Activated CD4-positive, alpha-beta T cell treated with anti-CD3 and anti-CD28 coated beads, Interleukin-2, amount 10 ng/mL, durations not matched to agents 7 days and 5 days (primary cell): ENCODE measurements at places on chromosomes 4 and X.

- DNase-seq: no peak
Measured at GRCh38 chr4:179692222-179692621, 2250.0 kb upstream of the AGA start.

GRCh38 chrX:9670136-9670814 is 95.4 kb downstream of the GPR143 start:
- DNase-seq: no peak

DNA sequence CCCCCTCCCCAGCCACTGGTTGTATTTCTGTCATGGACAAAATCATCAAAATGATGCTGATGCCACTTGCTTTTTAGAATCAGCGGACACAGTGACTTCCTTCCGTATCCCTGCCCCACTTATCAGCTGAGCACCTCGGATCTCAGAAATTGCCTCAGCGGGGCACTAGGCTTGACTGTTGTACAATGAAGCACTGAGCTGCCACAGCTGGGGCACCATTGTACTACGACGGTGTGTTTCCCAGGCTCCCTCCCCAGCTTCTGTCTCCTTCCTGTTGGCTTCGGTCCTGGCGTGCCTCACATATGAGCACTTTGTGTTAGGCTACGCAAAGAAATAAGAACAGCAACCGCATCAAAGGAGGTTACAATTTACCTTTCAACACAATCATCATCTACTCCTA is 82.4 kb downstream of the F11 start:
- no peak for DNase-seq

GRCh38 chr4:8182858-8183725 is 16.0 kb upstream of the SH3TC1 start:
- no peak for DNase-seq

DNA sequence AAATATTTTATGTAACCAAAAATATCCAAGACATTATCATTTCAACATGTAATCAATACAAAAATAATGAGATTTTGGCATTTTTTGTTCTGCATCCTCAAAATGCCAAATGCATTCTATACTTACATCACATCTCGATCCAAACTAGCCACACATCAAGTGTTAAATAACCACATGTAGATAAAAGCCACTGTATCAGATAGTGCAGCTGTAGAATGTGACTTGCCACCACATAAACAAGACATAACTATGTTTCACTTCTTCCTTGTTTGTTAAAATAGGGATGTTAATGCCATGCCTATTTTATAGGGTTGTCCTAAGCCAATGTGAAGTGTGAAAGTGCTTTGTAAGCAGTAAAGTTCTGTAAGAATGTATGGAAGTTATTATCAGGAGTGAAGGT is 20.9 kb downstream of the INTS6L start:
- no peak for DNase-seq

- no peak for DNase-seq
Measured at GRCh38 chrX:53048169-53049126, at the start of gene GPR173. Gene GPR173, plus strand, starts transcription at chrX:53048789. Its CDS starts 27,833 bp downstream, at chrX:53076622.

DNA sequence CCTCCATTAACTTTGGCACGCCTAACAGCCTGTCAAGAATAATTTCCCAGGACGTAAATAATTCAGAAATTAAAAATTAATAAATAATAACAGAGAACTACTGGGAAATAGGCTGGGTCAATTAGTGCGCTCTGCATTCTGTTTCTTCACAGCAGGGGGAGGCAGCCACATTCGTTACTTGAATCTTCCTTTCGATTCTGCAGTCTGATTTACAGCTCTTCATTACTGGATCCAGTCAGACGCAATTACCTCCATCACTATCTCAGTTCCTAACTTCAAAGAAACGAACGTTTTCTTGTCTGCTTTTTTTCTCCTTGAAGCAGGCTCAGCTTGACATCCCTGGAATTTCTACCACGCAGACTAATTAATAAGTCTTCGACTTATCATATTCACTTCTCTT is 9.0 kb upstream of the RPL34 start:
- no peak for DNase-seq

- DNase-seq: no peak
Measured at GRCh38 chrX:107447642-107448041, 1.8 kb upstream of the FRMPD3 start.

GRCh38 chrX:147846676-147847075 is 65.0 kb upstream of the FMR1 start:
- DNase-seq: no peak

- peak; percentile 76 for DNase-seq
Measured at GRCh38 chrX:24647257-24648058, at the start of gene PCYT1B. Gene PCYT1B, minus strand, starts transcription at chrX:24647347. Its CDS starts 242 bp downstream, at chrX:24647105.

- DNase-seq: no peak
Measured at GRCh38 chr4:118898684-118899138, 10.1 kb downstream of the SYNPO2 start.

DNA sequence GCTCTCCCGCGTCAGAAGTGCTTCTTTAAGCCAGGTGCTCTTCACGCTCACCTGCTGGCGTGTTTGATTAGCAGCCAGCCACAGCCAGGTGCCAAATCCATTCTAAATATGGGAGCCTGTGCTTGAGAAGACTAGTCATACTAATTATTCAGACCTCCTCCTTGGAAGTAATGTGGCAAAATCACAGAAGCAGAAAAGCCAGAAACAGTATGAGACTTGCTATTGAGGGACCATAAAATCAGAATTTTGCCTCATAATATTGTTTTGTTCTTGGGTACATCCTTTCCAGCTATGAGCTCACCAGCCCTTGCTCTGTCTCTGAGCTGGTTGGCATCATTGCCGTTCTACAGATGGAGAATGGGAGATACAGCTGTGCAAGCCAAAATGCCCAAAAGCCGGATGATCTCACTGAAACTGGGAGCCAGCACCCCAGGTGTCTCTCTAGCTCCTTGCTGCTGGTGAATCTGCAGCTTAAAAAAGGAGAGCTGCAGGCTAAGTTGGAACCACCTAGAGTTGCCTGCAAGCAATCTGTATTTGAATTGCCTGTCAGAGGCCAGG is 205.4 kb downstream of the SHROOM3 start:
- DNase-seq: no peak

- no peak for DNase-seq
Measured at GRCh38 chr4:150206265-150206664, 128.0 kb downstream of the DCLK2 start.

- DNase-seq: no peak
Measured at GRCh38 chr4:10629394-10629793, 55.2 kb downstream of the CLNK start.

GRCh38 chrX:23554304-23554703 is 113.0 kb upstream of the PRDX4 start:
- no peak for DNase-seq

GRCh38 chrX:55867181-55867651 is 149.7 kb downstream of the RRAGB start:
- peak; percentile 8 for DNase-seq

- DNase-seq: no peak
Measured at GRCh38 chrX:476724-477075, 90.0 kb upstream of the PPP2R3B start.

GRCh38 chr4:106002994-106003393 is 107.7 kb downstream of the NPNT start:
- no peak for DNase-seq

- no peak for DNase-seq
Measured at GRCh38 chrX:108049649-108050048, 4.8 kb downstream of the VSIG1 start.

GRCh38 chrX:151692825-151693224 is 2.4 kb upstream of the PRRG3 start:
- no peak for DNase-seq

- no peak for DNase-seq
Measured at GRCh38 chrX:57070185-57070984, 51.0 kb downstream of the SPIN2B start.

- DNase-seq: no peak
Measured at GRCh38 chrX:74670028-74670427, 55.6 kb upstream of the RLIM start.

GRCh38 chr4:183834252-183834651 is 70.9 kb upstream of the STOX2 start:
- no peak for DNase-seq

DNA sequence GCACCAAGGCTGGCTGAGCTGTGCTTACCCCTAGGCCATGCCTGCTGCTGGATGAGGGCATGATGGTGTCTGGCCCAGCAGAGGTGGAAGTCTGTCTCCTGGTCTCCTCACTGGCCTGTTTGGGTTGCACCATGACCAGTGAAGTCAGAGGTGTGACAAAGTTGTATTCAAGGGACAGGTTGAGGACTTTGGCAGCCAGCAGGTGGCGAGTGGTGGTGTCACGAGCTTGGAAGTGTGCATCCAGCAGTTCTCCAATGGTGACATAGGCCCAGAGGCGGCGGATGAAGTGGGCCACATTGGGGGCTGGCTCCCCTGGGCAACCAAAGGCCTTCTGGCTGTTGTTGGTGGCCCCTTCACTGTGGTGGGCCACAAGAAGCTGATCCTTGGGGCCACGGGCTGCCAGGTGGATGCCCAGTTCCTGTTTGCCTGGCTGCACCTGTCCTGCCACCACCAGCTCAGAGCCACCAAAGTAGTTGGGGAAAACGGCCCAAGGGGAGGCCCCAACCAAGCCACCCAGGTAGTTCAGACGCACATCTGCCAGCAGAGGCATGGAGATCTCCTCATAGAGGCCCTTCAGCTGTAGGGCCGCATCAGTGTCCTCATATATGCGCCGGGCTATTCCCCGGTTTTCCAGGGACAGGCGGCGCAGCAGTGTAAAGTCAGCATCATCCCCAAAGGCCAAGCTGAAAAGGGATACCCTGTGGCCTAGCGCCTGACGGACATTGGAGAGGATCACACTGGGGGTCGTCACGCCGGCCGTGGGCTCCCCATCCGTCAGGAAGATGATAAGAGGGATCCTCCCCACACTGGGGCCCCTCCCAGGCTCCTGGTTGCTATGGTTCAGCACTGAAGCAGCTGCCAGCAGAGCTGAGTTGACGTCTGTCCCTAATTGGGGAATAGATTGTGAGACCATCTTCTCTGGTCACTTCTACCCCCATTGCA is 39.7 kb downstream of the ITIH6 start:
- DNase-seq: no peak

GRCh38 chrX:48683411-48683982 is at the start of gene WAS:
Gene WAS, plus strand, starts transcription at chrX:48683799. Its CDS starts 55 bp downstream, at chrX:48683854.
- DNase-seq: peak; percentile 61

- DNase-seq: no peak
Measured at GRCh38 chr4:139814323-139815015, 148.8 kb downstream of the MGST2 start.

GRCh38 chr4:3709061-3709845 is 56.9 kb upstream of the ADRA2C start:
- DNase-seq: no peak

GRCh38 chr4:71338846-71339593 is at the start of gene SLC4A4:
Gene SLC4A4, plus strand, starts transcription at chr4:71339020.
- peak; percentile 7 for DNase-seq

GRCh38 chr4:166039822-166040221 is 166.8 kb downstream of the TLL1 start:
- DNase-seq: no peak

DNA sequence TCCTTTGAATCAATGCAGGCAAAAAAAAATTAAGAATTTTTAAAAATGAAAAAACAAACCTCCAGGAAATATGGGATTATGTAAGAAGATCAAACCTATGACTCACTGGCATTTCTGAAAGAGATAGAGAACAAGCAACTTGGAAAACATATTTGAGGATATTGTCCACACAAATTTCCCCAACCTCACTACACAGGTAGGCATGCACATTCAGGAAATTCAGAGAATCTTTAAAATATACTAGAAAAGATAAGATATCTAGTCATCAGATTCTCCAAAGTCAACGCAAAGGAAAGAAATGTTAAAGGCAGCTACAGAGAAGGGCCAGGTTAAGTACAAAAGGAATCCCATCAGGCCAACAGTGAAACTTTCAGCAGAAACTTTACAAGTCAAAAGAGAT is 85.6 kb downstream of the ANTXR2 start:
- DNase-seq: no peak

DNA sequence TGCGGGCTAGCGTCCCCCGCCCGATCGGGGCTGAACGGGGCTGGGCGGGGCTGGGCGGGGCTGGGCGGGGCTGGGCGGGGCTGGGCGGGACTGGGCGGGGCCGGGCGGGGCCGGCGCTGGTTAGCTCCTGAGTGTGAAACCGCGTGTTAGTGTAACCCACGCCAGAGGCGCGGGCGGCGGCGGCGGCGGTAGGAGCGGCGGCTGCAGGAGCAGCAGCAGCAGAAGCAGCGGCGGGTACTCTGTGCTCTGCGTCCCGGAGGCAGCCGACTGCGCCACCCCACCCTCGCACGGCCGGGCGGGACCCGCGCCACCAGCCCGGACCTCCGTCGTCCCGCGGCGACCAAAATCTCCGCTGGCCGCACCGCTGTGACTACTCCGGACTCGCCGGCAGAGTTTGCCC is 128.1 kb downstream of the LAS1L start:
- DNase-seq: peak; percentile 14

GRCh38 chr4:25405453-25405852 is 28.4 kb downstream of the ANAPC4 start:
- no peak for DNase-seq

DNA sequence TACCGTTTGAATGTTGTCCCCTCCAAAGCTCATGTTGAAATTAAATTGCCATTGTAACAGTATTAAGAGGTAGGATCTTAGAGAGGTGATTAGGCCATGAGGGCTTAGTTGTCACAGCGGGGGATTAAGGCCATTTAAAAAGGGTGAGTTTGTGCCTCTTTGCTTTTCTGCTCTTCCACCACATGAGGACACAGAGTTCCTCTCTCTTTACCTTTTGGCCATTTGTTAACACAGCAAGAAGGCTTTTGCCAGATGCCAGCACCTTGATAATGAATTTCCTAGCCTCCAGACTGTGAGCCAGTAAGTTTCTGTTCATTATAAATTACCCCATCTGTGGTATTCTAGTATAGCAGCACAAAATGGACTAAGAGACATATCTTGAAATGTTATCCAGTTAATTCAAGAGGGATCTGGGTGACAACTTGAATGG is 7.8 kb upstream of the HERC3 start:
- DNase-seq: no peak

DNA sequence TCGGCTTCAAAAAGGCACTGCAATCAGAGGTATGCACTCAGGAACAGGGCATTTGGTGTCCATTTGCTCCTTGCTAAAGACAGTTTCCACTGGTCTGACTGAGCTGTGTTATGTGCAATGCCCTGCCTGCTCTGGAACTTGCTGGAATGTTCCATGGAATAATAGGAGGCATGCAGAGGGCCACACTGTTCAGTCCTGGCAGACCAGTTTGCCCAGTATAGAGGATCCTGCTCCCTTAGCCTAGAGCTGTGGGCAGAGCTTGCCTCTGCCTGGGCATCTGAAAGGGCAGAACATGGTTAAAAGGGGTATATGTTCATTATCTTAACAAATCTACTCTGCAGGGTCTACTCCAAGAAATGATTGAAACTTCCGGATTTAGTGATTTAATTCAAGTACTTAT is 27.8 kb upstream of the CD99L2 start:
- no peak for DNase-seq
